ENCODE measurements at places on chromosomes 16 and 17.

DNA sequence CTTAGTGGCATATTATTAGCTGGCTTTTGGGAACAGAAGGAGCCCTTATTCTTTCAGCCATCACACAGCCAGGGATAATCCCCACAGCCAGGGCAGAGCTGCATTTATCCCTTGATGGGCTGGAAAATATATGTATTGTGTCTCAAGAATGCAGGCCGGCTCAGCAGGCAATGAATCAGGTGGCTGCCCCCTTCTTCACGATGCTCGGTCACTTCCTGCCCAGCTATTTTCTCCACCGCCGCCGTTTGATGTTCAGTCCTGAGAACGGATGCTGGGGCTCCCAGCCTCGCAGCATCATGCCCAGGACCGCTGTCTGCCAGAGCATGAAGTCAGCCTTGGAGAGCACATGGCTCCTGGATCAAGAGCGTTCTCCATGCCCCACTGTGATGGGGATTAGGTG is 4.3 kb upstream of the MYH3 start:
- DNase-seq: no peak

- no peak for DNase-seq
Observed at GRCh38 chr16:83338941-83339340, 468.8 kb upstream of the HSBP1 start.

DNA sequence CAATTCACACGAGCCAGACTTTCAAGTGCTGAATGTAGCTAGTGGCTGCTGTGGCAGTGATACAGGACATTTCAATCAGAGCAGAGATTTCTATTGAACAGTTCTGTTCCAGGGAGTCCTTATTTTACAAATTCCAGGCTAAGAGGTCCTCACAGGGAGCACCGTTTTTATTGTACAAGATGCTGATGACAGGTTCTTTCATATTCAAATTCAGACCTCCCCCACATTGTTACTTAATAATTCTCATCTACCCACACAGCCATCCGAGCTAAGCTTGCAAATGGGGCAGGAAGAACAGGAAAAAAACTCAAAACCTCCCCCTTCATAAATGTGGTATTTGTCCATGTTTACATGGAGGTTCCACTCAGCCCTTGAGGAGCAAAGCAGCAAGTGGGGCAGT is 9.8 kb downstream of the GABARAPL2 start:
- no peak for DNase-seq

DNA sequence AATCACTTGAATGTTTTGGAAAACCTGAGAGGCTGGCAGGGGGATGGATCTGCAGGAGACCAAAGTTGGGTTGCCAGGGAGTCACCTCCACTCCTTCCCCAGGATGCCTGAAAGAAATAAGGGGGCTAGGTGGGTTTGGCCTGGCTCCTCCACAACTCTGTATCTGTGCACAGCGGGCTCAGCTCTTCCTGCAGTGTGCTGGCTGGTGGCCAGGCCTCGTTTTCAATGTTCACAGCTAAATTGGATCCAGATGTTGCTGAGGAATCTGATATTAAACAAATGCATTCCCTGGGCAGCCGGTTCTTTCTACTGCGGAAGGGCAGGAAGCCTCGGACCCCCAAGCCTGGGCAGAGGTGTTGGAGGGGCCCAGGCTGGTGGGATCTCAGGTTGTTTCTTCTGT is 106.2 kb downstream of the N4BP1 start:
- DNase-seq: no peak

DNA sequence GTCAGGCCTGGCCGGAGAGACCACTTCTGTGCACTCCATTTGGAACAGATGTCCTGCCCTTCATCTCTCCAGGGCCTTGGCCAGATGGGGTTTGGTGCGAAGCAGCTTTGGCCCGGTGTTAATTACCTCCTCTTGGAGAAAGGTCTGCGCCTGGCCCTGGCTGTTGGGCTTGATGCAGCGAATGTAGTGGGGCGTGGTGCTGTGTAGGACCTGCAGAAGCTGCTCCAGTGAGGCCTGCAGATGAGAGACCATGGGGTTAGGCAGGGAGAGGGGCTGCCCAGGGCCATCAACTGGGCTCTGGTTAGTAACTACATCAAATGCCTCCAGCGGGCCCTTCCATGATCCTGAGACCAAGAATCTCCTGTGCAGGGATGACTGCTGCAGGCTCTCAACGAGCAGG is 18.7 kb downstream of the ZNHIT3 start:
- DNase-seq: no peak

DNA sequence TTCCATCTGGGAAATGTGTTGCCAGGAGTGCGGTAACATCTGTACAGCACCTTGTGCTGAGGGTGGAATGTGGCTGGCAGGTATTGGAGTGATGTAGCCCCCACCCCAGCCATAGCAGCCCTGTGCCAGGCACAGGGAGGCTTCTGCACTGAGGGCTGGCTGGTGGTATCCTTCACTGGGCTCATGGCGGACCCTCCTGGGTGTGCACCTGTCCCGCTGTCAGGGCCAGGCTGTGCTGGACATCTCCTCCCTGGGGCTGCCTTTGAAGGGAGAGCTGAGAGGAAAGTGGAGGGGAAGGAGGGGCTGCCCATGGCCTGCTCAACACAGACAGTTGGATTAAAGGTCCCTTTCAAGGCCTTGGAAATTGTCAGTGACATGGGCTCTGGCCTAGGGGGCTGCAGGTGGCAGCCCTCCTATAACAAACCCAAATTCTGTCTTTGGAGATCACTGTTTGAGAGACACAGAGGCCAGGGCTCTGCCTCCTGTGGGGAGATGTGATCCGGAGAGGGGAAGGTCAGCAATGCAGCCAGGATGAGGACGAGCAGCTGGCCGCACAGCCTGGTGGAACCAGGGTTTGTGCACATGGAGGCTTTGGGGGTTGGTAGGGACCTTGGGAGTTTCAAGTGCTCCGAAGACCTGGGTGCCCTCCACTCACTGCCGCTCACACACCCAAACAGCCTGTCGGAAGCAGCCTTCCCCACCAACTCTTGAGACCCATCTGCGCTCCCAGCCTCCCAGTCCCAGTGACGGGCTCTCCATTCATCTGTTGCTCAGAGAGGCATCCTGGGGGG is 22.8 kb downstream of the NKD1 start:
- no peak for DNase-seq

DNA sequence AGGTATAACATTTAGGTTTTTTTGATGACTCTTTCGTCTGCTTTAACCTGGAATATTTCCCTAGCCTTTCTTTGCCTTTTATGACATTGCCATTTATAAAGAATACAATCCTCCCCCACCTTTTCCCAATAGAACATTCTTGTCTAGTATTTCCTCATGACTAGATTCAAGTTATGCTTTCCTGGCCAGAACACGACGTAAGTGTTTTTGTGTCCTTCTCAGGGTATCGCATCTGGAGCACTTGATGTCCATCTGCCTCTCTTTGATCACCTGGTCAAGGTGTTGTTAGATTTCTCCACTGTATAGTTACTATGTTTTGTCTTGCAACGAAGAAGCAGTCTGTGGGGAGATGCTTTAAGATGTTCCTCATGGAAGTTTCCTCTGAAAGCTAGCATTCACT is 87.4 kb downstream of the MSI2 start:
- no peak for DNase-seq

- peak; percentile 43 for DNase-seq
Observed at GRCh38 chr16:71367241-71367976, 8.9 kb downstream of the CALB2 start.

- DNase-seq: peak; percentile 30
Observed at GRCh38 chr16:89378947-89379771, 111.2 kb downstream of the ANKRD11 start.

- DNase-seq: no peak
Observed at GRCh38 chr17:15893658-15894024, 51.3 kb upstream of the ADORA2B start.

DNA sequence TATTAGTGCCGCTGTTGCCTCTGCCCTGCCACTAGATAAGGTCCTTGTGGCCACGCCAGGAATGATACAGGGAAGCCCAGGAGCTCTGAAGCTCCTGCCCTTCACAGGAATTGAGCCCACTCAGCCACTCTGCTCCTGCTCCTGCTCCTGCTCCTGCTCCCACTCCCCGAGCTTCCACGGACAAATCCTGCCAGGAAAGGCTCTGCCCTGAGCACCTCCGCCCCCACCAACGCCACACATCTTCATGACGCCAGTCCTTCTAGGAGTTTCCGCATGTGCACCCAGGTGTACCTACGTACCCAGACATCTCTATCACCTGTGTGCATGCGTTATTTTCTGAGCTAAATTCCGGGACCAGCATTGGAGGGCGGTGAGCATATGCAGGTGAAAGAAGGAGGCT is 369.1 kb downstream of the C16orf95 start:
- no peak for DNase-seq

DNA sequence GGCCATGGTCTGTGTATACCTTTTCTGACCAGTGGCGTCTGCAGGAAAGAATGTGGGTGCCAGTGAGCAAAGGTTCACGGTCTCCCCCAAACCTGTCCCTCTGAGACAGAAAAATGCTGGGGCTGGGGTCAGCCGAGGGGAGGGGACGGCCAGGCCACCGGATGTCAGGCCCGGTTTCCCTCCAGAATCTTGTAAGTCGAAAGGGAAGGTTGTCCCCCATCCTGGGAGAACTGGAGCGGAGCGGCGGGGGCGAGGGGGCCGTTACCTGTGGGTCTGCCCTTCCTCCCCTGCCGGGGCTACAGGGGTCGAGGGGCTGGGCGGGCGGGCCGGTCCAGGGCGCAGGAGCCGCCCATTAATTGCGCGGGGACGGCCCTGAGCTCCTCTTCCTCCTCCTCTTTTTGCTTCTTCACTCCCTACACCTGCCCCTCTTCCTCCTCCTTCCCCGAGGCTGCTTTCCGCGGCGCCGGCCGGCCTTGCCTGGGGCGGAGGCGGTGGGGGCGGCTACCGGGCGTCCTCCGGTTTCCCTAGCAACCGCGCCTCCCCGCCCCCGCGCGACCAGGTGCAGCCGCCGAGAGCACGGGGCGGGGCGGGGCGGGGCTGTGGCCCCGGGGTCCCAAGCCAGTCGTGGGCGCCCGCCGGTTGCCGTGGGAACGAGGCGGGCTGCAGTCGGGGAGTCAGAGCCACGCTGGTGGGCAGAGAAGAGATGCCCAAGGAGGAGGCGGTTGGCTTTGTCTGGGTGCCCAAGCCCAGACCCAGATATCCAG is at the start of gene MARCHF10:
Gene MARCHF10, minus strand, starts transcription at position 503 of the 764 bp plus-strand sequence. CDS start 6,579 bp downstream, outside the sequence.
- peak; percentile 83 for DNase-seq

- no peak for DNase-seq
Observed at GRCh38 chr16:48565752-48566151, 44.2 kb downstream of the N4BP1 start.

DNA sequence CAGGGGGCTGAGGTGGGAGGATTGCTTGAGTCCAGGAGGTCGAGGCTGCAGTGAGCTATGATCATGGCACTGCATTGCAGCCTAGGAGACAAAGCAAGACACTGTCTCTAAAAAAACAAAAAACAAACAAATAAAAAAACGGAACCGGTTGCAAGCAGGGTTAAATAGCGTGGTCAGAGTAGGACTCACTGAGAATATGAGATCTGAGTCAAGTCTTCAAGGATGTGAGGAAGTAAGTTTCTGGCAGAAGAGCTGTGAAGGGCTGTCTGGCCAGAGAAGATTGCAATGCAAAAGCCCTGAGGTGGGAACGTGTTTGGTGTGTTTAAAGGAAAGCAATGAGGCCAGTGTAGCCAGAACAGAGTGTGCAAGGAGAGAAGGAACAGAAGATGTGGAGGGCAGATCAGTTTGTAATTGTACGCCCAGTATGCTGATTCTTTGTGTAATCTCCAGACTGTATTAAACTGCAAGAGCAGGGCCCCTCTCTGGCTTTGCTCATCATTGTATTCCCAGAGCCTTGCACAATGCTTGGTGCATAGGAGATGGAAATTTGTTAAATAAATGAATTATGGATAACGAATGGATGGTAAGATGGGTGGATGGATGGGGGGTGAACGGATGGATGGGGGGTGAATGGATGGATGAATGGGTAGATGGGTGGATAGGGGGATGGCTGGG is 6.3 kb downstream of the G6PC1 start:
- DNase-seq: no peak

DNA sequence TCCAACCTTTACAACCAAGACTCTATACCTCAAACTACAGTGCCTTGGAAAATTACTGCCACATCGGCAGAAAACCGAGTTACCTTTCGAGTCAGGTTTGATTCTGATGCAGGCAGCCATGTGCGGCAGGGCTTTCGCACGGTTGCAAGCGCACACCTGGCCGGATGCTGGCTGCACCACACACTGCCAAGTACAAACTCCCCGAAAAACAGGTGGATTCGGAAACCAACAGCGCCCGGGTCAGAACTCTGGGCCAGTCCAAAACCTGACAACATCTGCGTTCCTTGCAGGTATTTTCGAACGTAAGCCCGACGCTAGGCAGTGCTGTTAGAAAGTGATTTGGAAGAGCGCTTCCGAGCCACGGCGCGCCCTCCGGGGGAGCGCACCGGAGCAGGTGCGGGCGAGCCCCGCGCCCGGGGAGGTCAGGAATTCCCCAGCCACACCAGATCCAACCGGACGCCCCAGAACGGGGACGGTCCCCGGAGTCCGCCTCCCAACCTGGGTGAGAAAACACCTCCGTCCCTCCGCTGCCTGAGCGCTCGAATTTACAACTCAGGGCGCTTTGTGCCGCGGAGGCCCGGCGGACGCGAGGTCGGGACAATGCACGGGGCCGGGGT is 1.2 kb downstream of the USP7 start:
- no peak for DNase-seq

DNA sequence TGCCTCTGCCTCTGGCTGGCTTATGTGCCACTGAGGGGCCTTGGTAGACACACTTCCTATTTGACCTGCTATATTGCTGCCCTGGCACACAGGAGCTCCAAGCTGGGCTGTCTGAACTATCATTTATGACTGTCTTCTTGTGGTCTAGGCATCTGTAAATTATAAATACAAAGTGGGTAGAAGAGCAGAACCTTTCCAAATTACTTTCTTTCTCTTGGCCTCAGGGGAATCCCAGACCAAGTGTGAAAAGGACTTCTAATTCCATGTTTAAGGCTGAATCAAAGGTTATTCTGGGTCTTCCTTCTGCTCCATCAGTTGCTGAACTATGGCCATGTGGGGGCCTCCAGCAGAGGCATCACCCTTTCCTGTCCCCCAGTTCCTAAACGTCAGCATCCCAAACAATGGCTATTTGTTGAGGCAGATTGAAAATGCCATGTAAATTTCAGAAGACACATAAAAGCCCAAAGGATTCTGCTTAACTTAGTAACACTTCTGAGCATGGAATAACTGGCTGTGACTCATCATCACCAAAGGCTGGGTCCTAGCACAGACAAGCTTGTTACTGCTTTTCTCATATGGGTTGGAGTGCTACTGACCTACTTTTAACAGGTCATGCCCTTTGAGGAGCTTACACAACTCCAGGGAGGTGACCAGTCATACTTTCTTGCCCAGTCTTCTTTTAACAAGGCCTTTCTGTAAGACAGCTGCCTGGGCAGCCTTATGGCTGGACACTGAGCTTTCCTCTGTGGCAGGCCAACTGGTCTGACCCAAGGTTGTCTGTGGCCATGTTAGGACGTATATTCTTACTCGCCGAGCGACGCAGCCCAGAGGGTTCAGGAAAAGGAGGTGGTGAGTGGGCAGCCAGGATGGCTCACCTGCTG is 154.8 kb downstream of the VPS53 start:
- no peak for DNase-seq

- DNase-seq: no peak
Observed at GRCh38 chr17:3678095-3678820, 9.6 kb downstream of the EMC6 start.

DNA sequence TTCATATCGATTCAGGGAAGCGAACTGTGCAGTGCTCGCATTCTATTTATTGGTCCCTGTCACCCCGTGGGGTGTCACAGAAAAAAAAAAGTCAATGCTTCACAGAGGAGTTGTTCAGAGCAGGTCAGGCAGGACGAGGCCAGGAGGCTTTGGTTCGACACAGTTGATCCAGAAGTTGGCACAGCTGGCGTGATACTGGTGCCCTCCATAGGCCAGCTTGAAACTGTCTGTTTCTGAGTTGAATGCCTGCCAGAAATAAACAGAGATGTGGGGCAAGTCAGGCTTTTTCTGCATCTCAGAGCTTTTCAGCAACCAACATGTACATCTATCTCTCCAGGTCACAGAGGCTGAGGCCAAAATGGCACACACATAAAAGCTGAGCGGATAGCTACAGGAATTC is 29.1 kb downstream of the DUSP14 start:
- DNase-seq: no peak

Data from NCI-H510A (cell line).